ENCODE measurements at places on chromosomes 5 and 9.

DNA sequence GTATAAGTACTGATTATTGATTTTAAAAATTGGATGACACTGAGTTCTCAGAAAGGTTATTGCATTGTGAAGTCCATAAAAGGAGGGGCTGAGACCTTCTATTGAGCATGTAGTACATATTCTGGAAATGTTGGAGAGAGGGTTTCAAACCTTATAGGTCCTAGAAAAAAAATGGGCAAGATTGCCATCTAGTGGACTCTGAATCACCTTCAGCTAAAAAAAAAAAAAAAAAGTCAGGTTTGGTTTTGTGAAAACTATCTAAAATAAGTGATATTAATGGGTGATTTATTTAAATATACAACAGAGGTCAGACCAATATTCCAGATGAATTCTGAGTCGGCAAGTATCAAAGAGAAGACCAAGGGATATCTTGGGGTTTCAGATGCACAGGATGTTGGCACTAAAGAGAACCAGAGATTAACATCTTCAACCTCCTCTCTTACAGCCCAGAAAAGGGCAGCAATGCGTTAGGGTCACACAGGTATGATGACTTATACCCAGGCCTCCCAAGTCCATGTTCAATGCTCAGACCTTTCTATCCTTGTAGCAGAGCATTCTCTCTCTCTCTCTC, 109.8 kb upstream of the NMUR2 start:
- no peak for DNase-seq

GRCh38 chr5:173451031-173451430, 122.8 kb upstream of the STC2 start:
- no peak for DNase-seq

- no peak for DNase-seq
Measured at GRCh38 chr5:127011961-127012644, 18.3 kb downstream of the MARCHF3 start.

DNA sequence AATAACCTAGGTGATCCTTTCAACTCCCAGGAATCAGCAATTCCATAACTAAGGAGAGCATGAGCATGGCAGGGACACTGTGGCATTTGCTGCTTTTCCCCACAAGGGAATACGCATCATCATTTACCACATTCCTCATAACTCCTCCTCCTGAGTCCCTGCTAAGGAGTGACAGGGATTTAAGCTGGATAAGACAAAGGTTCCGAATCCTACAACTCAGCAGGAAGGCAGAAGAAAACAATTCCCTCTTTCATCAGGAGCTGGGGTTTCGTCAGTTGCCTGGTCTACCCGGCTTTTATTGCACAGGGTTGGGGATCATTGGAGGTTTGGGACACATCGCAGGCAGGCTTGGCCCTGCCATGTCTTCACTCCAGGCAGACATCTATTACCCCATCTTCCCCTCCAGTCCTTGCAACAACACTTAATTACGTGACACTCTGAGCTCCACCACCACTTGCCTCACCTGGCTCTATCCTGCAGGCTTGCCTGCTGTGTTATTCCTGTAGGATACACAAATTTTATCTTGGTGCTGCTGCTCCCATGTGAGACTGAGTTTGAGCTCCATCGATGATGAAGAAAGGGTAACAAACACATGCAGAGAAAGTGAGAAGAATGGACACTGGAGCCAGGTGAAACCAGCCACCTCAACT, 563.0 kb upstream of the KLF4 start:
- DNase-seq = no peak

DNA sequence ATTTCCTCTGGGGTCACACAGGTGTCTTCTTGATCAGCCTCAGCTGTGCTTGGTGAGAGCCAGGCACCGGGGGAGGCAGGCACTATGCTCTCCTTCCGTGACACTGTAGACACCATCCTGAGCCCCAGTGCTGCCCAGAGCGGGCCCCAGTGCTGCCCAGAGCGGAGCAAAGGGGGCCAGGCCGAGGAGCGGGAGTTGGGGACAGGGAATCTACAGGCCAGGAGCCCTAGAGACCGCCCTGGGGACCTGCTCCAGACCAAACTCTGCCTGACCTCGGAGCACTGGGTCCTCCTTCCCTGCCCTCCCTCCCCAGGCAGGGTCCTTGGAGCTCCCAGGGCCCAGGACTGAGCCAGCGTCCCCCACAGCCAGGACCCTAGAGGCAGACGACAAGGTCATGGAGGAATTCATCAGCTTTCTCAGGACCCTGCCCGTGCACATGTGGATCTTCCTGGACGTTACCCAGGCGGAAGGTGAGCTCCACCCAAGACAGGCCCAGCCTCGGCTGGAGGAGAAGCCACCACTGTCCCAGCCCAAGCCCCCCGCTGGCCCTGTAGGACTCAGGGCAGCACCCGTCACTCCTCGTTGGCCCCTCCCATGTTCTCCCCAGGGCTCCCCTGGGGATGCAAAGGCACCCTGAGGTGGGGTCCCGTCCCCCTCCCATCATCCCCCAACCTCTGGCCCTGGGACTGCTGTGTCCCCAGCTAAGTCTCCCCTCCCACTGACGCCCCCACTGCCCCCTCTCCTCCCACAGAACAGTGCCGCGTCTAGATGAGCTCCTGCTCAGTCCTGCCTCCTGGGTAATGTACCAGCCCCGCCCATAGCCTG, 30.2 kb downstream of the PAEP start:
- no peak for DNase-seq

DNA sequence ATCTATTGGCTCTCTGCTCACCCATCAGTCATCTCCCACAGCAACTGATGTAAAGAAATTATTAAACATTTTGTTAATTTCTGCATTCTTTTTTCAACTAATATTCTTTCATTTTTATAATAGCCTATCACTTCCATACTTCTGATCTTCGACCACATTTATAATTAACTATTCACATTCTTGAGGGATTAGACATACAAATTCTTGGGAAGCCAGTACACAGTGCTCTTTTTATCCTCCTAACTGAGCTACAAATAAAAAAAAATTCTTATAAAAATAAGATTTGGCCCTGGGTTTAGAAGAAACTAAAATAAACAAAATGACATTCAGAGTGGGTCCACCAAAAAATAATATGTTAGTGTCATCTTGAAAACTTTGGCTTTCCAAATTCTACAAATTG, 103.7 kb upstream of the ITGA1 start:
- no peak for DNase-seq

GRCh38 chr5:174608631-174609097, 115.7 kb upstream of the MSX2 start:
- DNase-seq = no peak

DNA sequence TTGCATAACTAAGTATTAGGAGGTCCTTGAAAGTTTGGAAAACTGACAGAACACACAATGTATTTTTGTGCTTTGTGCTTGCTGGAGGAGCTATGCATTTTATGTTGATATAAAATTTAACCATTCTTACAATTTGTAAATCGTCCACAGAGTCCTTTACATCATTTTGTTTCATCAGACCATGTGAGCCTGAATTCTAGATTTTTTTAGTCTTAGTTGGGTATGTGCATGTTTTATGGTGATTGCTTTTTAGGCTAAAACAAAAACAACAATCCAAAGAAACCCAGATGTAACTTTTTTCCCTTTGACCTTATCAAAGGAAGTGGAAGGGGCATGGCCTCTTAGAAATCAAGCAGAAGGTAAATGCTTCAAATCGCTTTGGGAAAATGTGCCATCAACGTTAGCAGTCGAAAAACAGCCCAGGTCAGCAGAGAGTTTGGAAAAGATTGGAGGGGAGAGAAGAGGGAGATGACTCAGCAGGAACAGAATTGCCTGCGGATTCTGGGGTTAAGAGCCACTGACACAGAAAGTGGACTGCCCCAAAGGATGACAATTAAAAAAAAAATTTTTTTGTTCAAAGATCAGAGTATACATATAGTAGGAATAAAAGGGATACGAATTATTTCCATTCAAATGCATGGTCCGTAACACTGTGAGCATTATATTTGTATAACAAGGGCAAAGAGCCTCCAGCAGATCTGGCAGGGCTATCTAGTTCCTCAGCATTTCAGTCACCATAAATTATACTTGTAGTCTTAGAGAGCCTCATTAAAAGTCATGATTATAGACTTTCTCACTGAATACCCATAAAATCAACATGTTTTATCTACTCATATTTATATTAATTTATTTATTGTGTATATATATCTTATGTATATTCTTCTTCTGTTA, 253.5 kb upstream of the HAPLN1 start:
- no peak for DNase-seq

DNA sequence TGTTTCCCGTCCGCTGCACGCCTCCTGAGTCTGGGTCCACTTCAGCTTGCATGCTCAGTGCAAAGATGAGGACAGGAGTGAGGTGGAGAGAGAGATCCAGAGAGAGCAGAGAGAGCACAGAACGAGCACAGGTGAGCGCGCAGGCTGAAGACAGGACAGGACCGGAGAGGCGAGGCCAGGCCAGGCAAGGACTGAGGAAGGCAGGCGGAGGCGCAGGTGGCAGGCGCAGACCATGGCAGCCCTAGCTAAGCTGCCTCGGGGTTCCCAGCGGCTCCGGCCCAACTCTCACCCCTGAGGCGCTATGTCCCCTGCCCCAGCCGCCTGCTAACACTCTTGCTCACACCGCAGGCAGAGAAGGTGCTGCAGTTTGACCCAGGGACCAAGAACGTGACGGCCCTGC, 9.7 kb downstream of the GRIN1 start:
- no peak for DNase-seq
